ENCODE measurements at places on chromosomes 1 and 21.

GRCh38 chr1:1336931-1337792, 6.1 kb downstream of the TAS1R3 start:
- DNase-seq: no peak

DNA sequence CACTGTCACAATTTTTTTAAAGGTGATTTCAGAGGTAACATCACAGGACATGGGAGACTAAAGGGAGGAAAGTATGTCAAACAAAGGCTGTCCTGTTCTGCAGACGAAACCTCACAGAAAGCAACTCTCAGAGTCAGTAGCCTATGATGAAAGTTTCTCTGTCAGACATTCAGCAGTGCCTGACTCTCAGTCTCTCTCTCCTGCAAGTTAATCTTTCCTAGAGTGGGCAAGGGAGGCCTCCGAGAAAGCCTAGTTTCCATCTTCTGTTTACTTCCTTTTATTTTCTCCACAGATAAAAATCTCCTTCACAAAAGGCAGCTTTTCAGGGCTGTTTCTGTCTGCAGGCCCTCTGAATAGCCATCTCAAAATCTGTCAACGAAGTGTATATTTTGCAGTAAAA, 24.9 kb upstream of the FMO2 start:
- no peak for DNase-seq

DNA sequence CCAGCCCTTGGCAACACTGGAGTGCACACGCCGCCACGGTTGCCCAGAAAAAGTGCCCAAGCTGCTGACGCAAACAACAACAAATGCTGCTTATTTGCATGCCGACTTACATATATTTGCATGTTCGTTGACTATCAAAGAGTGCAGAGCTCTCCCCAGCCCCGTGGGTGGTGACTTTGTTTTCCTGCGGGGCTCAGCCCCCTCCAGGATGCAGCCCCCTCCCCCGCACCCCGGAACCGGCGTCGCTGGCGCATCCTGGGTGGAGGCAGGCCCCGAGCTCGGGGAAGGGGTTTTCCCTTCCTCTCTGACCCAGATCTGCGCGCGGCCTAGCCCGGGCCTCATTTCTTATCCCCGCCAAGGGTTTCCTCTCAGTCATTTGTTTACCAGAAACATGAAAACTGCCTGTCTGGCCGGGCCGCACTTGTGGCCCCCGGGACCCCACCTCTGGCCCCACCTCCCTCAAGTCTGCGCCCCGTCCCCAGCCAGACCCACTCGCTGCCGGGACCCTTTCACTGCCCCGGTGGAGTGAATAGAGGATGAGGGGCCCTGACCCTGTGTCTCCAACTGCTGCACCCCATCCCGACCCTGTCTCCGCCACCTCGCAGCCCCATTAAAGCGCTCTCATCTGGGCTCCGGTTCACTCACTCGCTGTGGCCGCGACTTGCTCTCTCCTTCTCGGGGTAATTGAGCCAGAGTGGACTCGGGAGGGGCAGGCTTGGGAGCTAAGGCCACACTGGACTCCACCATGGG, 5.5 kb downstream of the TNFRSF25 start:
- DNase-seq: peak; percentile 68

DNA sequence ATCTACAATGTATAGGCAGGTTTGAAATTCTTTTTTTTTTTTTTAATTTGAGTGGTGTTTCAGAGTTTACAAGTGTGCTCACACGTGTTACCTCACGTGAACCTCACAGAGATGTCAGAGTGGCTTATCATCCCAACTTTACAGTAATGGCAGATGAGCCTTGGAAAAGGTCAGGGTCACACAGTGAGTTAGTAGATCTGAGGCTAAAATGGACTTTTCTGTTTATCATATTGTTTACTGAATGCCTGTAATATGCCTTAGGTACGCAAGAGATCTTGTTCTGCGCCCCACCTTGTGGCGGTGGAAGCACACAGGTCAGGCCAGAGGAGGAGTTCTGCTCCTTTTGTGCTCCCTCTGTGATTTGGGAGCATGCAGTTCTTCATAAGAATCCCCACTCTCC, 80.0 kb downstream of the DYRK1A start:
- no peak for DNase-seq

- DNase-seq: no peak
Observed at GRCh38 chr21:31558189-31558961, 101.1 kb upstream of the SOD1 start.

DNA sequence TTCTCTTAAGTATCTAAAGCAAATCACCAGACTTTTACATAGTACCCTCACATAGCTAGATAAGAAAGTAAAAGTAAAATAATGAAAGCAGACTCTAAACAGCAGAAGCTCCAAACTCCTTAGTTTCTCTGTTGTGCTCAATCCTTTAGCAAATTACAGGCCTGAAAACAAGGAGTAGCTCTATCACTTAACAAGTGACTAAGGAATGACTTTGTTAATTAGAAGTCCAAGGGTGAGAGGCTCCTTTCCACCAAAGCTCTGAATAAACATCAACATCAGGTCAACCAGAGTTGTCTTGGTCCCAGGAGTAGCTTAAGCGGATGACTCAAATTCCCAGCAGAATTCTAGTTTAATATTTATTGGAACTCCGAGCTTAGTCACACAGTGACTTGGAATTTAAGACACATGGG, 5.9 kb downstream of the NRIP1 start:
- no peak for DNase-seq

DNA sequence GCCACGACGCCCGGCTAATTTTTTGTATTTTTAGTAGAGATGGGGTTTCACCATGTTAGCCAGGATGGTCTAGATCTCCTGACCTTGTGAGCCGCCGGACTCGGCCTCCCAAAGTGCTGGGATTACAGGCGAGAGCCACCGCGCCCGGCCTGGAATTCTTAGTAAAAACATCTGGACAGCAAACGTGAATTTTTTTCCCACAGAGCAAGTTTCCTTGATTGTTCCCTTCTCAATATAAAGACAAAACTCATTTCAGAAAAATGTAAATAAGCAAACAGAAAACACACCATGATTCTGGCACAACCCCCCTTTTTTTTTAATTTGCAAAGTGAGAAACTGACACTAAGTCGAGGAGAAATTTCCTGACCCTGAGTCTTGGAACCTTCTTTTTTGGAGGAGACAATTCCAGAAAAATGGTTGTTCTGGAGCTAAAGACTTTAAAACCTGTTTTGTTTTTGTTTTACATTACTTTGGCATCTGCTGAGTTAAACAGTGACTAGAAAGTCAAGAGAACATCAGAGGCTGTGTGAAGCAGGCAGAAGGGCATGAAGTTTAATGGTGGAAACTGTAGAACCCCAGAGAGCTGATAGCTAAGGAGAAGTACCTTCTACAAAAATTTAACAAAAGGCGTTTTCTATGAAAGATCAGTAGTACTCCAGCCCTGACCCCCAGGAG, 10.3 kb upstream of the HMGCS2 start:
- DNase-seq: no peak

Data from stimulated activated CD8-positive, alpha-beta memory T cell treated with anti-CD3 and anti-CD28 coated beads, Interleukin-7, amount 100 ng/mL, for 48 hours (primary cell).